ENCODE measurements at places on chromosomes 13 and 19.

DNA sequence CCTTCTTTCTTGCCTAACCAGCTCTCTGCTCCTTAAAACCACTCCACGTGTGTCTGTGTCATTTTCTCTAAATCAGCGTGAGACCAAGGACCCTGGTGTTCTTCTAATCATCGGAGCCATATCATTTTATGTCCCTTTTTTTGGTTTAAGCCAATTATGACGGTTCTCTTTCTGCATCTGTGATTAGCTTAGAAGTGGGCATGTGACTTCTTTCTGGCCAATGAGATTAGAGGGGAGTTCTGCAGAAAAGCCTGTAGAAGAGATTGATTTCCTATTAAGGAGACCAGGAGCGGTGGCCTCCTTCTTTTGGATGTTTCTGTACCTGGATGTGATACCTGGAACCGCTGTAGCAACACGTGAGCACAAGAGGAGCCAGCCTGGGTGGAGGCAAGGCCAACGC is 97.5 kb upstream of the PABPC3 start:
- no peak for DNase-seq

DNA sequence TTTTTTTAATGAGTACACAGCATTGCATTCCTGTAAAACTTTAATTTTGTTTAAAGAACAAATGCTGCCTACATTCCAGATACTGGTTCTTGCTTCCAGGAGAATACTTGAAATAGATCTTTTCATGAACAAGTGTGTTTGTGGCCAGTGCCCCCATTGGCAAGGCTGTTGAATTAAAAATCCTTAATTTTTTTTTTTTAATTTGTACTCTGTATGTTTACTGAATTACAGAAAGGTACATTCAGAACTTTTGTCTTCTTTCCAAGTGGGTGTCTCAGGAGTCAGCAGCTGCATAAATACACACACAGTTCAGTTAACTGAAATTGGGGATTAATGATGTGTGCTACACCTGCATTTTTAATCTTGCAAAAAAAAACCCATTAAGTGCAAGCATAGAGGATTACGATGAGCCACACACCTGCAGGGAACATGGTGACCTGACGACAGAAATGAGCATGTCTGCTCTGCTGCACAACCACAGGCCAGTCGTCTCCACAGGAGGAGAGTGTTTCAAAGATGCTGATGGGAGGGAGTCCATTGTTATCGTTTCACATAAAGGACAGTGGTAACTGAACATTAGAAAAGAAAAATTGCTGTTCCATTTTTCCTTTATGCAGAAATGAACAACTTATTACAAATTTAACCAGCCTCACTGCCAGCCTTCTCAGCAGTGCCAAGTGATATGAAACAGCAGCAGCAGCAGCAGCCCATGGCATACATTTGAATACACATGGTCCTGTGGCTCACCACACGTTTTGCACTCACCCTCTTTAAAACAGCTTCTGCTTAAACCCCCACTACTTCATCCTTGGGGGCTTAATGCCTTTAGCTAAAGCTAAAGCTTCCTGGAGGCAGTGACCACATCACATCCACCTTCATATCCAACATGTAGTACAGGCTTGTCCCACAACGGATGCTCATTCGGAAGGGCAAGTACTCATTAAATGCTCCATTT is 72.3 kb upstream of the RFC3 start:
- DNase-seq = no peak

- peak; percentile 30 for DNase-seq
These were observed 18.5 kb downstream of the CYP2A6 start for GRCh38 chr19:40831502-40832430.

GRCh38 chr13:43792076-43792881 is 5.5 kb upstream of the ENOX1 start:
- DNase-seq = no peak

DNA sequence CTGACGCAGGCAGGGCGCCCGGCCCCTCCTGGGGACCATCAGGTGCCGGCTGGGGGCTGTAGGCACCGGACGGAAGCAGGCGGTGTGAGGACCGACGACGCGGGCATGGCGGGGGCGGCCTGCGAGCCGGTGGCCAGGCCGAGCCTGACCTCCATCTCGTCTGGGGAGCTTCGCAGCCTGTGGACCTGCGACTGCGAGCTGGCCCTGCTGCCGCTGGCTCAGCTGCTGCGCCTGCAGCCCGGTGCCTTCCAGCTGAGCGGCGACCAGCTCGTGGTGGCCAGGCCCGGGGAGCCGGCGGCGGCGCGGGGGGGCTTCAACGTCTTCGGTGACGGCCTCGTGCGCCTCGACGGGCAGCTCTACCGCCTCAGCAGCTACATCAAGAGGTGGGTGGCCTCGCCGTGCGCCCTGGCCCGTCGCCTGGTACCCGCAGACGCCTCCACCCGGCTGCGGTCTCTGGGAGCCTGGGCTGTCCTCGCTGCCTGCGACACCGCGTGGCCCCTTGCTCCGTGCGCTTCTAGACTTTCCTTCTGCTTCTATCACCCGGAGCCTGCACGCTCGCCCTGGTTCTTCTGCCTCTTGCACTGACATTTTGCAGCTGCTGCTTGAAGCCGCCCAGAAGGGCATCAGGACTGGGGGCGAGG is 460 bp downstream of the MEDAG start:
- no peak for DNase-seq

GRCh38 chr13:30991184-30991583 is 58.7 kb downstream of the TEX26 start:
- no peak for DNase-seq

DNA sequence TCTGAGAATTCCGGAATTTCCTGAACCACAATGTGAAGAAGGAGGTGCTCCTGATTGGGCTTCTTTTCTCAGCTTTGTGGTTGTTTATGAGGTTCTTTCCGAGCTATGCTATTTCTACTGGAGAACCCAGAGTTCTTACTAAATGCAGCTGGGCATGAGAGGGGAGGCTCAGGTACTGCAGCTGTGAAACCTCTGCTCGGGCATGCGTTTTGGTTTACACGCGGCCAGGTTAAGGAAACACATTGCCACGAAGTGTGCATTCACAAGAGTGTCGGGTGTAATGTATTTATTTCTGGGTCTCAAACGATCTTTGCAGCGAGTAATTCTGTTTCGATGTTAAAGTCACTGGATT is 661 bp upstream of the MIR17HG start:
- peak; percentile 64 for DNase-seq

GRCh38 chr19:18386543-18387271 is 749 bp downstream of the GDF15 start:
- DNase-seq = peak; percentile 69

DNA sequence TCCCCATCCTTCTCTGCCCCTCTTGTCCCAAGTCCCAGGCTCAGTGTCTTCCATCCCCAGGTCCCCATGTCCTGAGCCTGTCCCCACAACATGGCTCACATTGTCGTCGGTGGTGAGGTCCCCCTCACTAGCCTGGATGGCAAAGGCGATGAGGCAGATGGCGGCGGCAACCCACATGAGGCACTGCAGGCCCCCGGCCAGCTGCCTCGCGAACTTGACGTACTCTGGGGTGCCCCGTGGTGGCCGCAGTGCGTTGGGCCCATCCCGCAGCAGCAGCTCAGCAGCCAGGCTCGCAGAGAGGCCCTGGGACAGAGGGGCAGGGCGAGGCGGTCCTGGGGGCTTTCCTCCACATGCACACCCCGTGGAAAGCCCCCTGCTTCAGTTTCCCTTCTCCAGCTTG is 1.1 kb downstream of the ATP4A start:
- no peak for DNase-seq

GRCh38 chr13:101917833-101918661 is 465.6 kb downstream of the ITGBL1 start:
- no peak for DNase-seq

DNA sequence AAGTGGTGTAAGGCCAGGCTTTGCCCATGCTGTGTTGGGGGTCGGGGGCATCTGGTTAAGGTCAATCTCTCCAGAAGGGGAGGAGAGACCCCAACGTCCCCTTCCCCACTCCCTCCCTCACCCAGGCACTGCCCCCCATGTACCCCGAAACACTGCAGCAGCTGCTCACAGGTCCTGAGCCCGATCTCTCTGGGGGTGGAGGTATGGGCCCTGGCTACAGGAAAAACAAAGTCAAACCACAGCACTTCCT is 10.2 kb downstream of the CAPN12 start:
- DNase-seq = no peak

- DNase-seq = no peak
These were observed 262.7 kb downstream of the DLEU7 start for GRCh38 chr13:50580684-50581305.

- DNase-seq = no peak
These were observed 87.1 kb downstream of the GJA3 start for GRCh38 chr13:20073775-20074174.

- DNase-seq = no peak
These were observed 11.5 kb downstream of the FZR1 start for GRCh38 chr19:3517638-3518037.

- DNase-seq = no peak
These were observed 48.4 kb upstream of the SPRY2 start for GRCh38 chr13:80389073-80390038.

- DNase-seq = no peak
These were observed 103.9 kb downstream of the GGACT start for GRCh38 chr13:100484702-100485101.

GRCh38 chr13:59631271-59631670 is 532.5 kb downstream of the DIAPH3 start:
- no peak for DNase-seq

- no peak for DNase-seq
These were observed 1.0 kb downstream of the KLK11 start for GRCh38 chr19:51025401-51025800.

DNA sequence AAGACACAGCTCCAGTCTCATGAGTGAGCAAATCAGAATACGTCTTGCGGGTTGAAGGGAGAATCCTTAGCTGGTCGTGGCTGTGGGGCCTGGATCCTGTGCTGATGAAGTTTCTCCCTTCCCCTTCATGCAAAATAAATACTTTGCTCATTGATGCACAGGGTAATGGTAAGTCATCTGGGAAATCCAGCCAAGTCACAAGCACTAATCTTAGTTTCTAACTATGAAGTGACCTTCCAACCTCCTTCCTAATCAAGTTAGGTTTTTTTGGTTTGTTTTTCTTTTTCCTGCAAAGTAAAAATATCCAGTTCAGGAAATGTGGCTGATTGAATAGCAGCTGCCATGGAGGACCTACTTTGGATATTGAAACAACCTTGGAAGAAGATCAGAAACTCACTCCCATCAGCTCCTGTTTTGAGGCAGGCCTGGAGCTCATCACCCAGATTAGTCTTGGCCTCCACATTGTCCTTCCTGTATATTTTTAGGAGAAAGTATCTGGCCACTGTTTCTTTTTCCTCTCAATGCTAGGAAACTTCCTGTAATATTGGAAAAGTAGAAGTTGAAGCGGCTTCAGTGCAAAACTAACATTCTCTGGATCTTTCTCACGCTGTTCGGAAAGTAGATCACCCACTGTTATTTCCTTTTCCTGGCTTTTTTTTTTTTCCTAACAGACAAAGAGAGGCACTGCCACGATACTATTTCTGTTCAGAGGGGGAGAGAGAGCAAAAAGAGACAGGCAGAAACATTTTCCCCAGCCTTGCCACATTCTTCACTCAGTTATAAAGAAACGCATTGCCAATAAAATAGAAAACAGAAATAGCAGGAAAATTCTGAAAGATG is 12.3 kb upstream of the ARL11 start:
- no peak for DNase-seq

DNA sequence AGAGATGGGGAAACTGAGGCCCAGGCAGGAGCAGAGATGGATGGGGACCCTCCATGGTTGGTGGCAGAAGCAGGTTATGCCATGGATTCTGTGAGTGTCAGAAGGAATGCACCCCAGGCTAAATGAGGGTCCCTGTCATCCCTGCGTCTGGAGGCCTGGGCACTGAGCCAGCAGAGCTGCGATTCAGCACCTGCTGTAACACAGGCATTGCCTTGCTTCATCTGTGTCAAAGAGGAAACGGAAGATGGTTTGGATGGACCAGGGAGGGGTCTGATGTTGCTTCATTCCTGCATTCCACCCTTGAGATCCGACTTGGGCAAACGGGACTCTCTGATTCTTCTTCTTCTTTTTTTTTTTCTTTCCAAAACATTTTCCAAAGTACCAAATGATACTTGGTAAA is 1.2 kb downstream of the C5AR1 start:
- DNase-seq = no peak

- no peak for DNase-seq
These were observed 484.7 kb downstream of the IRS2 start for GRCh38 chr13:109301726-109302125.

DNA sequence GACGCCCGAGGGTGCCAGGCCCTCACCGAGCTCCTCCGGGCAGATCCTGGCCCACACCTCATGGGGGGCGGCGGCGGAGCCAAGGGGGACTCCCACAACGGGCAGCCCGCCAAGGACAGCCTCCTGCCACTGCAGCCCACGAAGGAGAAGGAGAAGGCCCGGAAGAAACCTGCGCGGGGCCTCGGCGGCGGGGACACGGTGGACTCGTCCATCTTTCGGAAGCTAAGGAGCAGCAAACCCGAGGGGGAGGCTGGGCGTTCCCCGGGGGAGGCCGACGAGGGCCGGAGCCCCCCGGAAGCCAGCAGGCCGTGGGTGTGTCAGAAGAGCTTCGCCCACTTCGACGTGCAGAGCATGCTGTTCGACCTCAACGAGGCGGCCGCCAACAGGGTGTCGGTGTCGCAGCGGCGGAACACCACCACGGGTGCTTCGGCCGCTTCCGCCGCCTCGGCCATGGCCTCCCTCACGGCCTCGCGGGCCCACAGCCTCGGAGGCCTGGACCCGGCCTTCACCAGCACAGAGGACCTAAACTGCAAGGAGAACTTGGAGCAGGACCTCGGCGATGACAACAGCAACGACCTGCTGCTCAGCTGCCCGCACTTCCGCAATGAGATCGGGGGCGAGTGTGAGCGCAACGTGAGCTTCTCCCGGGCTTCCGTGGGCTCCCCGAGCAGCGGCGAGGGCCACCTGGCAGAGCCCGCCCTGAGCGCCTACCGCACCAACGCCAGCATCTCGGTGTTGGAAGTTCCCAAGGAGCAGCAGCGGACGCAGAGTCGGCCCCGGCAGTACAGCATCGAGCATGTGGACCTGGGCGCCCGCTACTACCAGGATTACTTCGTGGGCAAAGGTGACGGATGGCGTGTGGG is 141.5 kb downstream of the DPF1 start:
- no peak for DNase-seq

DNA sequence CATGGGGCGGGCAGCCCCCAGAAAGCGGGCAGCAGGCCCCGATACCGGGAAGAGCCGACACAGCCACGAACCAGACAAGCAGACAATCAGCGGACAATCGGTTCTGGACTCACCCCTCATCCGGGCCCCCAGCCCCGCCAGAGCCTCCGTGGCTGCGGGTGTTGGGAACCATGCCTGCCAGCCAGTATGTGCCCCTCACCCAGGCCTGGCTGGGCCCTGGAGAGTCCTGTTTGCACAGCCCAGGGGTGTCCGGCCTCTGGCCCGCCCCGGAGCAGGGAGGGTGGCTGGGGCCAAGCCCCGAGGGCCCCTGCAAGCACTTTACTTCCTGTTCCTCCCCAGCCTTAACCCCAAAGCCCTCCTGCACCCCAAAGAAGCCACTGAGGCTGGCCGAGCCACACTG is 7.8 kb downstream of the PODNL1 start:
- no peak for DNase-seq

Measured in hematopoietic multipotent progenitor cell treated with erythropoietin and hydrocortisone succinate and interleukin-3 and kit ligand, for 8 days (in vitro differentiated cells).